Renal cortical epithelial cell (primary cell): ENCODE measurements at places on chromosomes 2 and 18.
A peak's percentile ranks its signal among the peaks of the same experiment; 100 is the strongest.

DNA sequence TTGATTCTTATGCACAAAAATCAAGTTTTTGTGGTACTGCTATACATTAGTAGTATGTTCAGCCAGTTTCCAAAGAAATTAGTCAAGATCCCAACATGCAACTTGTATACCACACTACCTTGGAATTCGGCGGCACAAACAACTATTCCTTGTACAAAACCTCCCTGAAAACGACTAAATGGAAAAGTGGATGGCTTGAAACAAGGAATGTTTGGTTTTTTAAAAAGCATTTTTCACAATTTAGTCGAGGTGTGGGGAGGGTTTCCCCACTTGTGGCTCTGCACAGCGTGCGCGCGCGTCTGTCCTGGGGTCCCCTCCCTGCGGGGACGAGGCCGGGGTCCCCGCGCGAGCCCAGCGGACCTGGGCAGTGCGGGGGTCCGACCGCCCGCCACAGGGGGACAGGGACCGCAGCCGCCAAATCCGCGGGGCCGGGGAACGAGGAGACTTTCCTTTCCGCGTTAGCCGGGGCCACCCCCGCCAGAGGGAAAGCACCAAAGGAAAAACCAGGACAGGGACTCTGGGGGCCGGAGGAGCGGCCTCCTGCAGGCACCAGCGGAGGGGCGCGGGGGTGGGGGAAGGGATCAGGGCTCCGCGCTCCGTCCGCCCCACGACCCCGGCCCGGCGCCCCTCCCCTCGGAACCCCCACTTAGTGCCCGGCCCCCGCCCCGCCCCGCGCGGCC lies 534 bp upstream of the SOCS6 start:
- no peak for DNase-seq

- peak; percentile 62 for DNase-seq
Observed at GRCh38 chr18:54675076-54675475, 84.0 kb downstream of the DYNAP start.

DNA sequence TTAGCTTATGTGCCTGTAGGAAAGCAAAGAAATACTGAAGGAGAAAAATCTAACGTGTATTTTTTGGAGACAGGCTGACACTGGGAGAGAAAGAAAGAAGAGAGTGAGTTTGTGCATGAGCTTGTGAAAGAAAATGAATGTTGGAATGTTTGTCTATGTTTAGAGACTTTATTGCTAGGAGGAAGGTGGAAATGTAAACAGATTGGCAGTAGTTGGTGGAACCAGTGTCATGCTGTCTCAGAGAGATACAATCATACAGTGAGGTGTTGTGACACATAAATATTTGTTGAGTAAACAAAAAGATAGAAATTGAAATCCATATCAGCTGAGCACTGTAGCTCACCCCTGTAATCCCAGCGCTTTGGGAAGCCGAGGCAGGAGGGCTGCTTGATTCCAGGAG lies 222.2 kb upstream of the MEIS1 start:
- DNase-seq, result no peak

GRCh38 chr18:39741755-39742466 lies 2176.3 kb upstream of the CELF4 start:
- DNase-seq, result no peak

GRCh38 chr2:33205693-33206434 lies 259.1 kb downstream of the LTBP1 start:
- peak; percentile 93 for DNase-seq

DNA sequence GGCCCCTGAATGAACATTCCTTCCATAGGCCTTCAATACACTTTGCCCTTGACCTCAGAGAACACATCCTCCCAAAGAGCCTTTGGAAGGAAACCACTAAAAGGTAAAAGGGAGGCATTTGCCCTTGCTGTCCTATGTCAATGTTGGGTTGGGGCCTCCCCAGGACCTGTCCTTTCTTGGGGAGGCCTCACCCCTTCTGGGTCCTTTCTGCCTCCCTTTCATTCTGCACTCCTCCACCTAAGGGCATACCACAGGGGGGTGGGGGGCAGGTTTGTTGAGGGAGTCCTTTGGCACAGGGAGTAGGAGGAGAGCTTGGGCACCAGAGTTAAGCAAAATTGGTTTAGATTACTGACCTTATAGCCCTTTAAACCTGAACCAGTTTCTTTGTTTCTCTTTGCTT lies 32.5 kb upstream of the ATP6V1B1 start:
- no peak for DNase-seq

DNA sequence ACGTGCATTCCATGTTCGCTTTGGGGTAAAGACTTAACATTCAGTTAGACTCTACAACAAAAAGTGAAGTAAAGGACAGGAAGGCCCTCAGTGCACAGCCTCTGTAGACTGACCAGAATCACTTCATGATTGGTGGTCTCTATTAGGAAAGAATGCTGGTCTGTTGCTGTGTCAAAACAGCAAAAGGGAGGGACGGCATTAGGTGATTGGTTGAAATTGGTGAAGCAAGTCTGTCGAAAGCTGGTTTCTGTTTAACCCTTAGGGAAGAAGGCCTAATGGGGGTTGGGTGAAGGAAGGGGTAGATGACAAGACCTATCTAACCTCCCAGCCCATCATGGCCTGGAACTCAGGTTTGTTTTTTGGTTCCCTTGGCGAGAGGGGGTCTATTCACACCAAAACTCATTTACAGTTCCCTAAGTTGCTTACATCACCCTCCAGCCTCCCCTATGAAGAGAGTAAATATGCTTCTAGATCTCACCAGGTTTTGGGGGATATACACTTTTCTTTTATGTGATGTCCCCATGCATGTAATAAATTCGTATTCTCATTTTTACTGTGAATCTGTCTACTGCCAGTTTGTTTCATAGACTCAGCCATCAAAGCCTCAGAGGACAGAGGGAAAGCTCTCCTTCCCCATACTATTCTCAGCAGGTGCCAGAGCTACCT lies 65.6 kb downstream of the TMEM17 start:
- no peak for DNase-seq
